Hair follicular keratinocyte (primary cell): ENCODE measurements at places on chromosomes 16 and 17. TPM values are rescaled to one million over a fixed set of nuclear protein-coding genes. Genes with fewer than 3 reads are reported as not detected.

HEXIM1 gene
- 11.4 and 15.2 TPM in 2 replicates for total RNA-seq

KRT17 gene
- 10,873 and 11,761 TPM in 2 replicates for total RNA-seq

EFNB3 gene
- 0.65 and 3.2 TPM in 2 replicates for total RNA-seq

KRTAP17-1 gene
- not detected in 2 replicates for total RNA-seq

FBXW10 gene
- total RNA-seq: not detected in 2 replicates

WFIKKN2 gene
- not detected in 2 replicates for total RNA-seq
